PC-3 (cell line): ENCODE measurements at places on chromosomes 1 and 21.

- no peak for DNase-seq
Measured at GRCh38 chr1:24111262-24111995, 506 bp downstream of the MYOM3 start.

DNA sequence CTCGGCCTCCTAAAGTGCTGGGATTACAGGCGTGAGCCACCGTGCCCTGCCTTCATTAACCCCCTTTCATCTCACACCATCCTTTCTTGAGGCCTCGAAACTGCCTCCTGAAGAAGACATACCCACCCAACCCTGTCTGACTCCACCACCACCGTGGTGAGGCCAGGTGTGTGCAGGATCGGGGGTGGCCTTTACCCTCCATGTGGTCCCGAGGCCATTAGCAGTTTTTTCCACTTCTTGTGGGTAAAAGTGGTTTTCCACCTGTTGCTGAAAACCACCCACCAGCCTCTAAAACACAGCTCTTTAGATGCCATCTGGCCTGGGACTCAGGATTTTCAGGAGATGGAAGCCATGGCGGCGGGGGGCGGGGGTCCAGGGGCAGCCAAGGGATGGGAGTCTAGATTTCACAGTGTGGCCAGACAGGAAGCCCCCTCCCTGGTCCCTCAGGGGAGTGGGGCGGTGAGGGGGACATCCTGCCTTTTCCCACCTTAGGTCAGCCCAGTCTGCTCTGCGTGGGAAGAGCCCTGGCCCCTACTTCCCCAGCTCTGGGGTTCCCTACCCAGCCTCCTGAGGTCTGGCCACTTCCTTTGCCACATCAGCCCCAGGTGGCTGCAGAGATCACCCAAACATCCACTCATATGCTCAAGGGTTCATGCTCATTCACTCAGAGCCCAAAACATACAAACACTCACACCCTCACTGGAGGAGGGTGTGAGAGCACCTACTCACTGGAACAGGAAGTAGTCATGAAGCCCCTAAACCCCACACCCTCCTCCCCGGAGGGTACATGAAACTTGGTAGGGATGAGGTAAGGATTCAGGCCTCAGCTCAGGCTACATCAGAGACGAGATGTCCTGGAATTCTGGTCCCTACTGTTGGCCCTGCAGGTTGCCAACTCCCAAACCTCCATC, 2.3 kb downstream of the FGR start:
- DNase-seq, result no peak

DNA sequence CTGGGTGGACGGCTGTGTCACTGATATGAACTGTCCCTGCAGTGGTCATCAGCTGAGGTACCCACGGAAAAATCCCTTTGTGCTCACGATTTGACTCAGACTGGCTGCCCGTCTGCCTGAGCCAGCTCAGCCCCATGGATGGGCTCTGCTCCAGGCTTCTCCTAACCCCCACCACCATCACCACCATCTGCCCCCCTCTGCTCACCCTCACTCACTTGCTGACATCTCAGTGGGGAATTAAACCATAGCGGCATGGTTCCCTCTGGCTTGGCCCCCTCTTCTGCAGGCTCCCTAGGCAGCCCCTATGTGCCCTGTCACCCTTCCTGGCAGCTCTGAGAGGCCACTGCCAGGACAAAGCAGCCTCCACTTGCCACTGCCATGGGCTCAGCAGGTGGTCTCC, 17.3 kb downstream of the SLC6A9 start:
- no peak for DNase-seq

- no peak for DNase-seq
Measured at GRCh38 chr1:15445390-15446122, 7.3 kb downstream of the CTRC start.

- no peak for DNase-seq
Measured at GRCh38 chr1:211641942-211642341, 33.5 kb downstream of the NEK2 start.

DNA sequence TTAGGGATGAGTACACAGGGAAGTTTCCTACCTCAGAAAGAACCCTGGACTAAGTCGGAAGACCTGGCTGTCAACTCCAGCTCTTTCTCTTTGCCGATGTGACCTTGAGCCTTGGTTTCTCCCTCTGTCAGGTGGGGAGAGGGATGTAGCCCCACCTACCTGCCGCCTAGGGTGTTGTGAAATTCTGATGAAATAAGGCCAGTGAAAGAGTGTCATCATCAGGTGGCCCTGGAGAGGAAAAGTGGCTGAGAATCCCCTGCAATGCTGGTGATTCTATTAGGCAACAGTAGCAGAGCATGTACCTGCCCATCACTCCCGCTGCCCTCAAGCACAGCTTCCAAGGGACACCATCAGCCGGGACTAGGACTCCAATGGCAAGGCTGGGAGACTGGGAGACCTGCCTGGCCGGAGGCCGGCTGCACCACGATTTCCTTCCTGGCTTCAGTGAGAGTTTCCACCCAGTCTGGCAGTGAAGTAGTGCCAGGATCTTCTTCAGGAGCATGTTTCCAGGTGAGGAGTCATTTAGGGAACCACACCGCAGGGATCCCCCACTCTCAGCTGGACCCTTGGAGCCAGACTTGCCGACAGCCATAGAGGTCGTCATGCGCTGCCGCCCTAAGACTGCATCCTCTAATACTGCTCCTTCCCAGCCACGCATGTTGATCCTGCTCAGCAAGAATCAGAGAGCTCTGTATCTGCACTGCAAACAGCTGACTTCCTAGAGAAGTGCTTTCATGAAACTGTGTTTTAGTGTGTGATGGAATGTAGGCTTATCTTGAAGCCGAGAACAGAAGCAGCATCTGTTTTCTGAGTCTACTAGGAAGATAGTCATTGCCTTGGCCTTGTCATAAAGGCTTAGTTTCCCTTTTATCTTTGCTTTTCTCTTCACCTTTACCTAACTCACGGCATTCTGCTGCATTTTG, 88.0 kb upstream of the F3 start:
- DNase-seq, result no peak

- DNase-seq, result peak; percentile 61
Measured at GRCh38 chr1:214717351-214717750, 114.4 kb downstream of the CENPF start.

DNA sequence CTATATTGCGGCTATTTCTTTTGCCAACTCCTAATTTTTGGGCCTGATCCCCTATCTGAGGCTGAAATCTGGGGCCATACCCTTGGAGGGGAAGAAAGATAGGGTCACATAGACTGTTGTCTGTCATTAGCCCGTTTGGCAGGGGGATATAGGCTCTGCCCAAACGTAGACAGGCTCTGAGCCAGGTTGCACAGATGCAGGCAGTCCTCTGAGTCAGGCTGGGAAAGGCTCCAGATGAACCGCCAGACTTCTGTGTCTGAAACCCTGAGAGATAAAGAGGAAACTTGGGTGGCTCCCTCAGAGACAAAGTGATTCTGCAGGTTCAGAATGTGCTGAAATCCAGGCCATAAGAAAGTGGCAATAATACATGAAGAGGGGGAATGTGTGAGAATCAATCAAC, 4.0 kb upstream of the CAP1 start:
- DNase-seq, result peak; percentile 69

DNA sequence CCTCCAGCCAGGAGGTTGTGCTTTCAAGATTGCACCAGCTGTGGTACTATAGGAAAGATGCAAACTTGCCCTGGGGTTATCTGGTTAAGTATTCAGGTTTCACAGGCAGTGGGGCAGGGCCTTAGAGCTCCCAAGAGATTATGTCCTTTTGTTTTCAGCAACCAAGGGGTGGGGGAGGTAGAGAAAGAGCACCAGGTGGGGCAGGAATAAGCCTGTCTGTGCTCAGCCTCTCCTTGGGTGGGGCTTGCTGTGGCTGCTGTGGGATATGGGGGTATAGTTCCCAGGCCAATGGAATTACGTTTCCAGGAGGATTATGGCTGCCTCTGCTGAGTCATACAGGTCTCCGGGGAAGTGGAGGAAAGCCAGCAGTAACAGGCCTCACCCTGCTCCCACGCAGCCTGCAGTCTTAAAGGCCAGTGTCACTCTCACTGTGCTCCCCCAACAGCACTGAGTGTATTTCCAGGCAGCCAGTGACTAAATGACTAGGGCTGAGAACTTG, 508.6 kb downstream of the RWDD3 start:
- DNase-seq, result peak; percentile 20

DNA sequence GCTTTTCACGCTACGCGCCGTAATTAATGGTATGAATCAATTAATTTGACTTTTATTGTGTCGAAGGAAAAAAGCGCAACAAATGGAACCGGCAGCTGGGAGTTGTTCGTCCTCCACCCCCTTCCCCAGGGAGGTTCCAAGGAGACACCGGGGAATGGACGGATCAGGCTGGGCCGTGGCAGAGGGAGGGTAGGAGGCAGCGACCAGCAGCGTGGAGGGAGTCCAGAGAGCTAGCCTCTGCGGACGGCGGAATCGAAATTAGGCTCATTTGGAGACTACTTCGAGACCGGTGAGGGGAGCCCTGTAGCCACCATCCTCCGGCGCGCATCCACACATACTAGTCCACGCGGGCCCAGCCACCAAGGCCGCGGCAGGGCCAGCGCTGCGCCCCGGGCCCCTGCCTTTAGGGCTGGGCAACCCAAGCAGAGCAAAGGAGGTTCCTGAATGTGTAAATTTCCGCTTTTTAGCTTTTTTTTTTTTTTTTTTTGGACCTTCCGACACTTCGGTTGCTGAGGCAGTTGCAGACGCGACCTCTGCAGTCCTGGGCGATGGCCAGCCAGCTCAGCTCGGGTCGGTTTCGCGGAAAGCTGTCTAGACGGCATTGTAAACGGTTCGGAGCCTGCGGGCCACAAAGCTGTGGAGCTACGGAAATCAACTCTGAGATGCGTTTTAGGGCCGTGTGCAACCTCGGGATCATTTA, 2.2 kb upstream of the FOXD3 start:
- DNase-seq, result no peak

- DNase-seq, result peak; percentile 73
Measured at GRCh38 chr1:110783292-110783918, 89.5 kb upstream of the CD53 start.

- DNase-seq, result peak; percentile 80
Measured at GRCh38 chr1:199684686-199685273, 342.7 kb upstream of the NR5A2 start.

DNA sequence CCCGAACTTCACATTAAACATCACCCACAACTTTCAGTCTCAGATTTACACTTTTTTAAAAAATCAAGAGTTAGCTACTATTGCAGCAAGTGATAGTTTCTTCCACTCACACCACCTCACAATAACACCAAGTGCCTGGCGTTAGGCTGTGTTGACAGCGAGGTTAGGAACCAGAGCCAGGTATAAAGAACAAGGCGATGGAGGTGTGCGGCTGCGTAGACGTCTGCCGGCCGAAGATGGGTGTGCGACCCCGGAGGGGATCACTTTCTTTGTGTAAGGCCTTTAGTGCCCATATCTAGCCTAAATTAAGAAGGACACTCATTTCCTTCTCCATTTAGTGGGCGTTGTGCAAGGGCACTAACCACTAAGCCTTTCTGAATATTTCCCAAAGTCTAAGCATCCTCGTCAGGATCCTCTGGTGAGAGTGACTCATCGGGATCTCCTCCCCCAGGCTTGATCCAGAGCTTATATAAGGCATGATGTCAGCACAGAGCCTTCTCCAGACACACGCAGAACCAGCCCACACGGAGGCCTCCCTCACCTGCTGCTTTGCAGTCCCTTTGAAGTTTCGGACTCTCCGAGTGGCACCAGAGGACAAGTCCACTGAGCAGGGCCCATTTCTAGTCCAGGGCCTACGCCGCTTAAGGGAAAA, 11.8 kb downstream of the NHLH2 start:
- DNase-seq, result peak; percentile 83

- peak; percentile 29 for DNase-seq
Measured at GRCh38 chr21:36699546-36700294, 805 bp downstream of the SIM2 start.

GRCh38 chr1:37704966-37705365, 12.7 kb downstream of the CDCA8 start:
- DNase-seq, result no peak

DNA sequence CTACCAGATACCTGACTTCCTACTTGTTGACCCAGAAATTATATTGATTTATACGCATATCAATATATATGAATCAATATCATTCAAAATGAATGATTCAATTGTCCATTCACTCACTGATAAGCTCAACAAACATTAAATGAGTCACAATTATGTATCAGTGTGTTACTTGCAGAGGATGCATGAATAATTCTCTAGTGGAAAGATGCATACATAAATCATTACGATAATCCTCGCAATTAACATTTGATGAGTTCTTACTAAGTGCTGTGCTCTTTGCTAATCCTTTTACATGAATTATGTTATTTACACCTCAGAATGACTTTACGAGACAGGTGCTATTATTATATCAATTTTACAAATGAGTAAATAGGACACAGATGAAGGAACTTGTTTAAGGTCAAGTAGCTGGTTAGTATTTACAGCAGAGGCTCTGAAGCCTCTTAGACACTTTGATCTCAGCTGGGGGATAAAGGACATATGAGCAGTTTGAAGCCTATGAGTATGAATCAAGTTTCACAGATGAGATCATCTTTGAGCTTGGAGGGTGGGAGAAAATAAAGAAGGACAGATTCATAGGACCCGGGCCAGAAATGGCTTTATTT, 112.8 kb upstream of the ADAMTS5 start:
- DNase-seq, result no peak

DNA sequence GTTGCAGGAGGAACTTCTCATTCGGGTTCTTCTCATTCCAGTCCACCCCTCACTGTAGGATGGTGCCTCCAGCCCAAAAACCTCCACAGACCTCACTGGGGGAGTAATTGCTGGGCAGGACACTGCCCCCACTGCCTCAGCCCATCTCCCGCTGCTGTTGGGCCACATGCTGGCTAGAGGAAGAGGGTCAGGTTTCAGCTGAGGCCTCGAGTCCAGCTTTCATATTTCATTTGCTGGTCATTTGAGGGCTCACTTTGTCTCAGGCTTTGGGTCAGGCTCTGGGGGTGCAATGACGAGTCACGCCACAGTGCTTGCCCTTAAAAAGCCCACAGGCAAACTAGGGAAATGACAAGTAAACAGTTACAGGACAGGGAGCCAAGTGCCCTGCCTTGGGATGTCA, 9.3 kb downstream of the CDK18 start:
- no peak for DNase-seq

DNA sequence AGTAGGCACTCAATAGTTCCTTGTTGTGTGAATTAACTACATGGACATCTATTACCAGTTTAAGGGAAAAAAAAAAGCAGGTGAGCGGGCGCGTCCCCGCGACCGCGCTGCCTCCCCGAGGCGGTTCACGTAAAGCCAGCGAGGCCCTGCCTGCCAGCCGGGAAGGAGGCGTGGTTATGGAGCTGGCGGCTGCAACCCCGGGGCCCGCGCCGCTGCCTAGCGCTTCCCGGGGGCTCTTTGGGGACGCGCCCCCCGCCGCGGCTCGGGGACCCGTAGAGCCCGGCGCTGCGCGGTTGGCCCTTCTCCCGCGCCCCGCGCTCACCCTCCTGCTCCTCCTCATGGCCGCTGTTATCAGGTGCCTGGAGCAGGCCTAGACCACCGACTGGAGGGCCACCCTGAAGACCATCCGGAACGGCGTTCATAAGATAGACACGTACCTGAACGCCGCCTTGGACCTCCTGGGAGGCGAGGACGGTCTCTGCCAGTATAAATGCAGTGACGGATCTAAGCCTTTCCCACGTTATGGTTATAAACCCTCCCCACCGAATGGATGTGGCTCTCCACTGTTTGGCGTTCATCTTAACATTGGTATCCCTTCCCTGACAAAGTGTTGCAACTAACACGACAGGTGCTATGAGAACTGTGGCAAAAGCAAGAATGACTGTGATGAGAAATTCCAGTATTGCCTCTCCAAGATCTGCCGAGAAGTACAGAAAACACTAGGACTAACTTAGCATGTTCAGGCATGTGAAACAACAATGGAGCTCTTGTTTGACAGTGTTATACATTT, 2.6 kb upstream of the CC2D1B start:
- peak; percentile 76 for DNase-seq
